ENCODE measurements at places on chromosomes 6 and 20.

DNA sequence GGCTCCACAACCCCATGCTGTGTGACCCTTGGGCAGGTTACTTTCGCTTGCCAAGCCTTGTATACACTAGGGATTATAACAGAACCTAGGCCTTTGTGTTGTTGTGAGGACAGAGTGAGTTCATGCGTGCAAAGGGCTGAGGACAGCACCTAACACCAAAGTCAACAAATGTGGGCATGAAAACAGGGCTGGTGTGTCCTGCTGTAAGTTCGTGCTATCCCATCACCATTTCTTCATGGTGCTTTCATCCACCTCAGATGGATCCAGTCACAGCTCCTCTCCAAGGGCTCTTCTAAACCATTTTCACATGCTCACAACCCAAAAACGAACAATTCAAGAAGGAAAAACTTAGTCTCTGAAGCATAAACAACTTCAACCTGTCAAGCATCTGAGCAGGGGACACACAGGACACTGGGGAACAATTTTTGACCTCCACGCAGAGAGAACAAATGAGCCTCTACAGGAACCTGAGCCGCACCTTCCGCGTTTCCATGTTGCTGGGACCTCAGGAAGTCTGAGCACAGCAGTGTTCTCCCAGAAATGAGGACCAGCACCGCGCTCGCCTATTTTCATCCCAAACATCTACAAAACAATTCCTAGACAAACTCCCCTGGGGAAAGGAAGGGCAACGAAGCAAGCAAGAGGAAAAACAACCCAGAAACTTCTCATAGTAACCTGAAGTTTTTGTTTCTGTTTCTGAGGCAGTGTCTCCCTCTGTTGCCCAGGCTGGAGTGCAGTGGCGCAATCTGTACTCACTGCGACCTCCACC lies 3.1 kb downstream of the LRP11 start:
- no peak for DNase-seq

GRCh38 chr6:170293341-170294231 lies 2.7 kb upstream of the DLL1 start:
- DNase-seq, result no peak

DNA sequence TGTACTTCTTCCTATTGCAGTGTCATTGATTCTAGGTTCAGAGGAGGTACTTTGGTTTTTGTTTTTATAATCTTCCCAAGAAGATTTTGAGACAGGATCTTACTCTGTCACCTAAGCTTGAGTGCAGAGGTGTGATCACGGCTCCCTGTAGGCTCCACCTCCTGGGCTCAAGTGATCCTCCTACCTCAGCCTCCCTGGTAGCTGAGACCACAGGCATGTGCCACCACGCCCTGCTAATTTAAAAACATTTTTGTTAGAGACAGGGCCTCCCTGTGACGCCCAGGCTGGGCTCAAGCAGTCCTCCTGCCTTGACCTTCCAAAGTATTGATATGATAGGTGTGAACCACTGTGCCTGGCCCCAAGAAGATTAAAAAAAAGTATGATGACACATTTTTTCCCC lies 3.4 kb upstream of the SLC17A5 start:
- DNase-seq, result no peak

- no peak for DNase-seq
Observed at GRCh38 chr6:23394681-23395080, 731.3 kb upstream of the NRSN1 start.

DNA sequence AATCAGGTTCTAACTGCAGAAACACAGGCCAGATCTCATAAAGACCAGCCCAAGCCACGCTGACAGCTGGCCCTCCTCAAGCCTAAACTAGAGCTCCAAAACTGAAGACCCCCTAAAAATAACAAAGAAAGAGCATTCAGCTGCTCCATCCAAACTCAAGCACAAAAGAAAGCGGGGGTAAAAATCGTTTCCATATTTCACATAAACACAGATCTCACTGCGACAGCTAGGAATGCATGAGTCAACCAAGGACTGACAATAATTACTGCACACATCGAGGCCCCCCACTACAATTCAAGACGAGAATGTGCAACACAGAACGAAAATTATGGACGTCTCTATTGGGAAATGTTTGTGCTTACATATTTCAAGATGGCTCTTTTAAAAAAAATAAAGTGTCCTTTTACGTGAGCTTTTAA lies 31.1 kb downstream of the CNKSR3 start:
- DNase-seq, result no peak

GRCh38 chr20:57890202-57890800 lies 180.5 kb upstream of the PMEPA1 start:
- no peak for DNase-seq

DNA sequence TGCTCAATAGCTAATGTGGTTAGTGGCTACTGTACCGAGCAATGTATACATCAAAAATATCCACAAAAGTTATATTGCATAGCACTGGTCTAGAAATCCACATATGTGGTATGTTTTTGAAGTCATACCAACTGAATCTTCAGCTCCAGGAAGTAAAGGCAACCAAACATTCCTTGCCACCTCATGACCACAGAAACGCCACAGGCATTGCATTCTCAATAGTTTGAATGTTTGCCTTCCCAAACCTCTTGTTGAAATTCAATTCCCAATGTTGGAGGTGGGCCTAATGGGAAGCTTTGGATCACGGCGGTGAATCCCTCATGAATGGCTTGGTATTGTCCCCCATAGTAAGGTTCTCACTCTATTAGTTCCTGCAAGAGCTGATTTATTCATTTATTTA lies 18.2 kb upstream of the ZNF391 start:
- no peak for DNase-seq

DNA sequence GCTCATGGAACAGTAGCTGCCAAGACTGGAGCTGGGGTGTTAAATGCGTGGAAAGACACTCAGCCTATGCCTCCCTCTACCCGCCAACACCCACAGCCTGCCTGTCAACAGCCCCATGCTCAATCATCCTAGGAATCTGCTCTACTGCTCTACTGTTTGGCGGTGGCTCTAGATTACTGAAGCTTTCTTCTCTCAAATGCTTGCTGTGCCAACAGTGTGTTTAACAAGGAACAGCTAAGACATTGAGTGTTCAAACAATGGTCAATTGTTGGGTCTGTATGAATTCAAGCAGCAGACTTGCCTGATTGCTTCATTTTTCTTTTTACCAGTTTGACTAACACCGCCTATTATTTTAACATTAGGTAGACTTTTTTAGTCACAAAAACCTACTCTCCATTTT lies 258.6 kb downstream of the SOD2 start:
- no peak for DNase-seq

DNA sequence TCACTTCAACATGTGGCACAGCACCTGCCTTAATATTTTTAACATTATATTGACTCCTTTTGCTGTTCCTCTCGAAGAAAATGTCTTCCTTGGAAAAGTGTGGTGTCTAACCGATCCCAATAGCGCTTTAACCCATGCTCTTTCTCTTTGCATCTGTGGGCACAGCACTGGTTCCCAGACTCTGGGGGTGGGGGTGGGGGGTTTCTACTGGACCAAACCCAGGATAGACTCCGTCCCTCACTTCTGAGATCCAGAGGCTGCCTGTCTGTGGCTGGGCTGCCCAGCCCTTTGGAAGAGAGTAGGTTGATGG lies 3.9 kb upstream of the ZNF292 start:
- no peak for DNase-seq
